ENCODE measurements at places on chromosomes 4 and X.

- no peak for DNase-seq
Observed at GRCh38 chr4:57498251-57498650, 388.1 kb upstream of the IGFBP7 start.

DNA sequence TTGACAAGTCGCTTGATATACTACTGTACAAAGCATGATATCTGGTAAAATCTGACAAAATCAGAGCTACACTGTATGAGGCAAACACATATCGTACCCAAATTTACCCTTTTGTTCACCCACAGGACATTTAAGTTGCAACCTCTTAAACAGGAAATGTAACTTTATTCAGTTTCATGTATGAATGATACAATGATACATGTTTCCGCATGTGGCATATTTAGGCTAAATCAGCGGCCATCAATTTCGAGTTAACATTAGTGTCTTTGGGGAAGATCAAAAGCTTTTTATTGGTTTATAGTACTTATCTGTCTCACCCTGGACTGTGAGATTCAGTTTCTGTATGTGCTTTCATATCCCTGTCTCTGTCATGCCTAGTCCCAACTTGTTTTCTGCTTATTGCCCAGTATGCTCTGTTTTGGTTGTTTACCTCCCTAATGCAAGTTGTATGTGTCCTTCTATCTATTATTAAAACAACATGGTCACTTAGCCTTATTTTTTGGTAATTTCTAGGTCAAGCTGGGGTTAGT lies 97.3 kb upstream of the HPRT1 start:
- no peak for DNase-seq

- no peak for DNase-seq
Observed at GRCh38 chrX:44474410-44474809, 68.2 kb downstream of the FUNDC1 start.

DNA sequence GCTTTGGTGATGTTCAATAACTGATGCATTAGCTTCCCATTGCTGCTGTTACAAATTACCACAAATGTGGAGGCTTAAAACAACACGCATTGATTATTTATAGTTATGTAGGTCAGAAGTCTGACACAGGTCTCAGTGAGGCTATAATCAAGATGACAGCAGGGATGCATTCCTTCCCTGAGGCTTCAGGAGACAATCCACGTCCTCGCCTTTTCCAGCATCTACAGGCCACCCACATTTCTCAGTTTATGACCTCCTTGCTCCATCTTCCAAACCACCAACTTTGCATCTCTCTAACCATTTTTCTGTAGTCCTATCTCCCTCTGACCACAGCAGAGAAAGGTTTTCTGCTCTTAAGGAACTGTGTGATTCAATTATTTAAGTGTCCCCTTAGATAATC lies 92.5 kb downstream of the GASK1B start:
- DNase-seq = no peak

DNA sequence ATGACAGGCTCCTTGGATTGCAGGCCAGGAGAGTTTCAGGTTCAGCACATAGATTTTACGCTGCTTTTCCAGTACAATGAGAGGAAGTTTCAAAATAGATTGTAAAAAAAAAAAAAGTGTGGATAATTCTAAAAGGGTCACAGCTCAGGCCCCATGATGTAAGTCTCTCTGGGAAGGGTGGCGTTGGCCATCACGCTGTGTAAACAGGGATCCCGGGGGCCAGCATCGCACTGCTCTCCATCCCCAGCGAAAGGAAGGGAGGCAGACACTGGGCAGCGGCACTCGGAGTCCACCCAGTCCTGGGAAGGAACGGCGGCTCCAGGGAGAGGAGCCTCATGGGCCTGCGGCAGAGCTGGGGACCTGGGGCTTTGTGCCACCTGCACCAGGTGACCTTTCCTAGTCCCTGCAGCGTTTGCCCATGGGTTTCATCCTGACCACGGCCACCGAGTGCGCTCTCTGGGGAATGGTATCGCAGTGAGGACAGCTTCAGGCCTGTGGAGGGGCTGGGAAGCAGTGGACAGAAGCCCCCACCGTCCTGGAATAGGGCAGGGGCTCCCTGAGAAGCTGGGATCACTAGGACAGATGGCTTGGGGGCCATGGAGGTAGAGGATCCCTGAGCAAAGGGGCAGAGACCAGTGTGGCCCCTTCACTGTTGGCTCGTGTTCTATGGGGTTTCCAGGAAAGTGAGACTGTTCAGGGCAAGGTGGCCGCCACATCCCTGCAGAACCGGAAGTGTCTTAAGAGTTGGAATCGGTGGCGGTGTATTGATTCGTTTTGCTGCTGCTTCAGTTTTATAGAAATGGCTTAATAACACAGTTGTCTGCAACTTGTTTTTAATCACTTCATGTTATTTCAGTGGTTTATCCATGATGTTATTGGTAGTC lies 38.9 kb downstream of the RGS12 start:
- no peak for DNase-seq

DNA sequence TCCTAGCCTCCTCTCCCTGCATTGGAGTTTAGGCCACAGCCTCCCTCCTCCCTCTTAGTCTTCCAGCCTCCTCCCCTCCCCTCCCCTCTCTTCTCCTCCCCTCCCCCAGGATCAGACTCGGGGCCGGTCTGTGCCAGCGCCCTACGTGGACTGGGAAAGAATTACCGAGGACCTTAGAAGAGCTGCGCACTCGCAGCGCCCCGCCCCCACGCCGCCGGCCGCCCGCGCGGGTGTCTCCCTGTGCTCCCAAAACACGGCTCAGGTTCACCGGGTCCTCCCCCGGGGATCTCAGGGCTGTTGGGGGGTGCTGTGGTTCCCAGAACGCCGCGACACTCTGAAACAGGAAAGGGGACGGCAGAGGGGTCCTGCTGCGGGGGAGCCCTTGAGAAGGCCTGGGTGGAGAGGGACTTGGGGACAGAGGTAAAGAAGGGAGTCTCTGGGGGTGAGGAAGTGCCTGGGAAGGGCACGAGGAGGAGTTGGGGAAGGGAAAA lies 122.3 kb upstream of the TBL1X start:
- peak; percentile 49 for DNase-seq

DNA sequence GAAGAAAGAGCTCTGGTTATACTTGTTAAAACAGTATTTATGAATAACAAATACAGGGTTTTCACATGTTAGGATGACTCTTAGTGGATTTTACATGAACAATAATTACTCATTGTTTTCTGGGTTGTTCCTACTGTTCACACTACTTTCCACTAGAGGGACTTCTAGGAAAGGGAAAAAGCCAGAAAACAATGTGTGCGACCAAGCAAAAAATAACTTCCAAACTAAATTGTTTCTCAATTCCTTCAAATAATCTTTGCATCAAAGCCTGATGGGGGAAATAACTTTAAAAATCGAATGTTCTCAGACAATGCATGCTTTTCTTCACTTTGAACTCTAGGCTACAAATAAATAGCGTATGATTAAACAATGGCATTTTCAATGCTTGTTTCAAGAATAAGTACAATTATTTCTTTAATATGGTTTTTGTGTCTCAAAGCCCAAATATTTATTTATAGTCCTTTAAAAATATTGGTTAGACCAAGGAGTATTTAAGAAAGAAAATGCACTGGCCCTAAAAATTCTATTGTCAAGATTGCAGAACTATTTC lies 72.1 kb upstream of the ETNPPL start:
- DNase-seq = no peak

GRCh38 chr4:26607776-26608175 lies 23.9 kb downstream of the TBC1D19 start:
- no peak for DNase-seq

GRCh38 chr4:130210864-130211263 lies 1114.9 kb downstream of the C4orf33 start:
- no peak for DNase-seq

DNA sequence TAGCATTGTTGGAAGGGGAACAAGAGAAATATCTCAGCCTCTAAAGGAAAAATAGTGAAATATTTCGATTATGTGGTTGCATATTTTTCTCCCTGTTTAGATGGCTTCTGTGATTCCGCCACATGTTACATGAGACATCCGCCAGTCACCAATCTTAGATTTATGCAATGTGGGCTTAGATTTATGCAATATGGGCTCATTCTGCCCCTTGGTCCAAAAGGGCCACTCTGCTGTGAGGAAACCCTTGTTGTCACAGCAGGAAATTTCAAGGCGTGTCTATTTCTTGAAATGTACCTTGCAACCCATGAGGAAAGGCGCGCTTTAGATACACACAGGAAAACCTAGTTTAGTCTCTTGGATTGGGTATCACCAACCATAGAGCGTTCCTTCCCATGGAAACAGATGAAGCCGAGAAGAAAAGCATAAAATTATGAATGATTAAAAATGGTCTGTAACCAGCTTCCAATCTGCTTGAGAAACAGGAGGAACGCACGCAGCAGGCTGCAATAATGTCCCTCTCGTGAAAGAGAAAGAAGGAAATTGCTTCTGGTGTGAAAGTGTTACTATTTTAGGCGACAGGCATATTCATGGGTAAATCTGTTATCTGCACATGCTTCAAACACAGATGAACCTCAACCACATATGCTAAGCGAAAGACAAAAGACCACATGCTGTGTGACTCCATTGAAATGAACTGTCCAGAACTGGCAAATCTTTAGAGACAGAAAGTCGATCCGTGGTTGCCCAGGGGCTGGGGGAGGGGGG lies 3.7 kb downstream of the RS1 start:
- DNase-seq = no peak

DNA sequence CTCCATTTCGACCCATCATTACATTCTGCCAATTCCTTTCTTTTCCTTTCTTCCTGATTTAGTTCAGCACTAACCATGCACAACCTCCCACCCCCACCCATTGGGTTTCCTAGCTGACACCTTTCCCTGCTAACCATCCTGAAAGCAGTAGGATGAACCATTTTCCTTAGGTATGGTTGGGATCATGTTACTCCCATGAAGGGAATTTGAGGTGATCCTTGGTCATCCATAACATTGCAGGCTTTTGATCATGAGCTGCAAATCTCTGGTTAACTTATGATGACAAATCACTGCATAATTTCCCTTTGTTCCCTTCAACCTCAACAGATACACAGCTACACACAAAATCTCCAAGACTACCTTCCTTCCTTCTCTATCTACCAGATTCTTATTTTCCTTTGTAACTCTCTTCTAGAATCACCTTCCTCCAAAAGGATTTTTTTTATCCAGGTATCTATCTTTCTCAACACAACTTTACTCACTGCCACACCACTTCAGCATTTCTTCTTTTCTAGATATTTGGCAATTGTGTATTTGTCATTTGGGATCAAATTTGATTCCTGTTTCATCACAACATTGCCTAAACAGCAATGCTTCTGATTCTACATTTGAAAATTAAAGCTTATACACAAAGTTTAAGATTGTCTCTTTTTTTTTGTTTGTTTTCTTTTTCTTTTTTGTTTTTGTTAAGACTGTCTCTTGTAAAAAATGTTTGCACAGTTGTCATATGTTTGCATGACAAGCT lies 145.1 kb downstream of the RBM47 start:
- no peak for DNase-seq

GRCh38 chrX:17397074-17397473 lies 22.1 kb downstream of the NHS start:
- no peak for DNase-seq

- no peak for DNase-seq
Observed at GRCh38 chrX:6120329-6120728, 108.3 kb downstream of the NLGN4X start.

- no peak for DNase-seq
Observed at GRCh38 chr4:118762730-118763477, 73.0 kb downstream of the SEC24D start.

- no peak for DNase-seq
Observed at GRCh38 chrX:105645667-105646357, 176.5 kb upstream of the NRK start.

DNA sequence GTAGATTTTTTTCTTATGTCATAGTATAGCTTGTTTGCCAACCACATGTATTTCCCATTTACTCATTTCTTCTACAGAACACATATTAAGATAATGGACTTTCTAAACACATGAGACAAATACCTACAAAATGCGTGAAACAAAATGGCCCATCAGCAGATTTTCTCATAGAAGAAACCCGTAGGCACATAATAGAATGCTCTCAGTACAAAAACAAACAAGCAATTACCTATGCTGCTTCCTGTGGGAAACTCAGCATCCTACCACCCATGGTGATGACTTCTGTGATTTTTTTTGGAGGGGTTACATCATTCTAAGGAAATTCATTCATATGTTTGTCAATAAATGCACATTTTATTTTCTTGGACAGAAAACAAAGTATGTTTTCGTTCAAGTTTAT lies 343.6 kb downstream of the SPRY1 start:
- DNase-seq = no peak

DNA sequence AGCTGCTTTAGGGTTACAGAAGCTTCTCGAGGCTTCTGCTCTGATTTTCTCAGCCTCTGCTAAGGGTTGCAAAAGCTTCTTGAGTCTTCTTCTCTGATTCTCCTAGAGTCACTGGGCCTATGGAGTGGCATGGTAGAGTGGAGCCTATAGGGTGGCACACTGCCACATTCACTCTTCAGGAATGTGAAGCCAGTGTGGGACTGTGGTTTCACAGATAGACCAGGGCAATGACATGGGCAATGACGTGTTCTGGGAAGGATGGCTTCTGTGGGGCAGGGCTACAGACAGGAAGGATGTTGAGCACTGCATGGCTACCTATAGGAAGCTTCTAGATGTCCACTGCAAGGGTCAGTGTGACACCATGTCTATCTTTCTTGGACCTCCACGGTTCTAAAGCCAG lies 11.0 kb upstream of the MAMLD1 start:
- no peak for DNase-seq

GRCh38 chrX:134734466-134734952 lies 76.2 kb upstream of the PLAC1 start:
- no peak for DNase-seq

DNA sequence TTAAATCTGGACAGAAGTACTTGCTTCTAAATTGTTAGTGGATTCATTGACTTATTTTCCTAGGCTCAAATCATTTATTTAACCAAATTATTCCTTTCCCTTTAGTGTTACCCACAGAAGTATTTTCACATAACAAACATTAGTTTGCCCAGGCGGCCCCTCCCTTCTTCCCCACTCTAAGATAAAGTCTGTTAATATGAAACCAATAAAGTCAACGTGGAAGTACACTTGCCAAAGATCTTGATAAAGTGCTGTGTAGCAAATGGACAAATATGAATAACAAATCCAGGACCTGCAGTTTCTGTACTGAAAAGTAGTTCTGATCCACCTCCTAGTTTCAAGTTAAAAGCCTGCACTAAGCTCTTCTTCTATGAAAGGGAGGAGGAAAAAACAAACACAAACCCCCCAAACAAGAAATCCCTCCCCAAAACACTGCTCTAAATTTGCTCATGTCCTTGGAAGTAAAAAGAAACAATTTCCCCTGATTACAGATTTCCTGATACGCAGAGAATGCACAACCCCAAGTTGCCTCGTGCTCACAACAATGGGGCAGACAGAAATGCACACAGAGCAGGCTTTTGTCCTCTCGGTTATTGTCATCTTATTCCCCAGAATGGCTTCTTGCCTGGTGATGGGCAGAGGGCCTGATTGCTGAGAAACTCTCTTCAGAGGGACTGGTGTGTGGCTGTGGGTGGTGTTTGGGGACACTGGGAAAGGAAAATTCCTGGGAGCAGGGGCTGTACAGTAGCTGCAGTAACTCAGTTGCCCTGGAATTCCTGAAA lies 23.2 kb downstream of the TMSB4X start:
- no peak for DNase-seq

- no peak for DNase-seq
Observed at GRCh38 chrX:43661521-43662240, 5.6 kb downstream of the MAOA start.

Measured in activated T-helper 9 cell treated with anti-CD3 and anti-CD28 coated beads, Interleukin-2, amount 50 U/mL, for 16 hours (primary cell).